Left hindlimb (tissue), 1 donor: ENCODE measurements at places on chromosomes 1 and 21.
A peak's percentile ranks its signal among the peaks of the same experiment; 100 is the strongest.

GRCh38 chr1:236830560-236830959 lies 35.5 kb downstream of the MTR start:
- no peak for DNase-seq

DNA sequence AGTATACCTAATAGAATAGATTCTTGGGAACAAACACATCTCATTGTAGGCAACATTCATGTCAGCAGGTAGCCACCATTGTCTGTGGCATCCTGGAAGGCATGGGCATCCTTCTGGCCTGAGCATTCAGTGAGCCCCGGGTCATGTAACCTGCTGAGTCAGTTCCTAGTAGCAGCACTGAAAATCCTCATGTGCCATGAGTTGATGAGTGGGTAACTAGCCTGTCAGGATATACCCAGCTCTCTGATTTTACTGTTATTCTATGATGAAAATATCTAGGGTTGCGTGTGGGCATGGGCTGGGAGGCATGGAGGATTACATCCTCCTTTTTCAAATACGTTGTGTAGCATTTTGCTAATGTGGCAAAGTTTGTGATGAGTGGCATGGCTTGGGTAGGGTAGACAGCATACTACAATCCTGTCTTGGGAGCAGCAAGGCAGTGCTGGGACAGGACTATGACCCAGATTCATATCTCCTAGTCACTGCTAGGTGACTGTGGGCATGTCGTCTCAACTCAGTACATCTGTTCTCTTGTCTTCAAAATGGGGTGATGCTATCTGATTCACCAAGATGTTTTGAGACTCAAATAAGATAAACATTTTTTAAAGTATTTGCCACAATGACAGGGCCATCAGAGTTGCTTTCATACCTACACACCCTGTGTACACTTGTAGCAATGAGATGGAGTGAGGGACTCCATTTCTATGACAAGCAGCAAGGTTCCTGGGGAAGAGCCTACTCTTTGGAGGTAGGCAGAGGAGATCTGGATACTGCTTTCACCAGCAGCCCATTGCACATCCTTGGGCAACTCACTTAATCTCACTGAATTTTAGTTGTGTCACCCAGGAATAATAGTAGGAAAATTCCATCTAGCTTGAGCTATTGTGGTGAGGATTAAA lies 62.5 kb downstream of the CD58 start:
- DNase-seq, result no peak

DNA sequence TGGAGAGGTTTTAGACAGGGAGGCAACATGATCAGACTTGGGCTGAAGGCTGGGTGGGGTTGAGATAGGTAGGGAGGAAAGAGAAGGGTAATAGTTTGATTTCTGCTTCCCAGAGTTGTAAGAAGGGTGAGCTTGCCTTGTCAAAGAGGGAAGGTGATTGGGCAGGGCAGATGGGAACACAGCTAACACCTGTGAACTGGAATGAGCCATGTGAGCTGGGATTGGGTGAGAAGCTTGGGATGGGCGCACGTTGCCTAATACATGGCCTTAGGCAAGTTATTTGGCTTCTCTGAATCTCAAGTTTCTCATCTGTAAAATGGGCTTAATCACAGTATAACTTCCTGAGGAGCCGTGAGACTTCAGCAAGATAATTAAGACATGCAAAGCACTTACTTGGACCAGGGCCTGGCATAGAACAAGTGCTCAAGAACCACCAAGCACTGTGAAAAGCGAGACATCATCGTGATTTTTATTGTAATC lies 33.8 kb upstream of the ID3 start:
- no peak for DNase-seq

DNA sequence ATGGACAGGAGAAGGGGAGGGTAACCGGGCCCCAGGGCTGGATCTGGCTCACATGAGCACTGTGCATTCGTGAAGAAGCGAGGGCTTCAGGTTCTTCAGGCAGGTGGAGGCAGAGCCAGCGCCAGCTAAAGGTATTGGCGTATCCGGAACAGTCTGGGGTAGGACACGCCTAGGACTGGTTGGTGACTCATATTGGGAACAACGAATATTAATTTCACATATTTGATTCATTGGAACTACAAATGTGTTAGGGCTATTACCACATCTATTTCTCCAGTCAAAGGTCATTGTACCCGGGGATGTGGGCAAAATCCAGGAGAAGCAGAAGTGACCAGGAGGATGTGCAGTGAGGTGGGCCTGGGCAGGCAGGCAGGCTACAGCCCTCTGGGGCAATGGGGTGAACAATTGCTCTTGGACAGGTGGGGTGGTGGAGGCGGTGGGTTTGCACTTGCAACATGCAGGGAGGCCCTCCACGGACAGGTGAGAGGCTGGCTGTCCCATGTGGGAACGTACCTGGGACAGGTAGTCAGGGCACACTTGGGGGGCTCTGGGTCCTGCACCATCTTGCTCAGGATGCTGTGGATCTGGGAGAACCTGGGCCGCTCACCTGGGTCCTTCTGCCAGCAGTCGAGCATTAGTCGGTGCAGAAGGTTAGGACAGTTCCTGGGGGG lies 26.7 kb downstream of the CDCA8 start:
- no peak for DNase-seq

GRCh38 chr1:32372149-32372756 lies 9.9 kb downstream of the TSSK3 start:
- no peak for DNase-seq

DNA sequence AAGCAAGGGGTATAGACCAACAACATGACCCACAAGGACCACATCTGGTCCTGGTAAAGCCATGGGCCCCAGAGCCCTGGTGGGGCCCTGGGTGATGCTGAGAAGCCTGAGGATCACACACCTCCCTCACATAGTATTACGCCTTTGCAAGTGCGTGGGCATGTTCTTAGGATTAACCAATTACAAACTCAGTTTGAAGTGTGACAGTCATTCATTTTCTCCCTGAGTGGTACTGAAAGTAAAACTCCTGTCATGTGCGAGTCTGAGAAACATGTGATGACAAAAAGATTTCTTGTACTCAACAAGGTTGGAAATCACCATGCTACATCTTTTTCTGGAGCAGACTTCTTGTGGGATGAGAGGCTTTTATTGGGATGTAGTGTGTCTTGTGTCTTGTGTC lies 315.3 kb upstream of the DUSP10 start:
- no peak for DNase-seq

GRCh38 chr1:232622378-232622777 lies 7.6 kb downstream of the SIPA1L2 start:
- DNase-seq, result no peak

- peak; percentile 69 for DNase-seq
These were observed 26.6 kb downstream of the ATF3 start for GRCh38 chr1:212635141-212635631.

DNA sequence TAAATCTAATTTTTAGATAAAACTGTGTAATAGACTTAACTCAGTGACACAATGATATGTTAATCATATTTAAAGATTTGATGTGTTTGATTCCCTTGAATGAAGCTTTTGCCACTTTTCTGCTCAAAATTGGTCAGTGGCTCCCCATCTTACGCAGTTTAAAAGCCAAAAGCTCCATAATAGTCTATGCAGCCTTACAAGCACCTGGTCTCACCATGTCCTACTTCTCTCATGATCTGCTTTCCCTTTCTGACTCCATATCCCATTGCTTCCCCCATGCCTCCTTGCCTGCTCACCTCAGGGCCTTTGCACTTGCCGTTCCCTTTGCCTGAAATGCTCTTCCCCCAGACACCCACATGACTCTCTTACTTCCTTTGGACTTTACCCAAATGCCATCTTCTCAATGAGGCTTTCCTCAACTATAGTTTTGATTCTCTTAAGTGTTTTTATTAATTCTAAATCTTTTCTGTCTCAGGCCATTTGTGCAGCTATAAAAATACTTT lies 1.9 kb downstream of the ZBTB8A start:
- no peak for DNase-seq
